ENCODE measurements at places on chromosomes 11 and 22.

GRCh38 chr11:132119573-132119972 lies 749.2 kb downstream of the NTM start:
- DNase-seq: no peak

GRCh38 chr11:14789879-14790484 lies 102.0 kb downstream of the CYP2R1 start:
- no peak for DNase-seq

- DNase-seq: no peak
These were observed 27.6 kb upstream of the HMOX1 start for GRCh38 chr22:35353318-35353717.

GRCh38 chr22:49712195-49712791 lies 115.4 kb downstream of the BRD1 start:
- no peak for DNase-seq

GRCh38 chr11:134639586-134640330 lies 227.7 kb upstream of the B3GAT1 start:
- DNase-seq: no peak

DNA sequence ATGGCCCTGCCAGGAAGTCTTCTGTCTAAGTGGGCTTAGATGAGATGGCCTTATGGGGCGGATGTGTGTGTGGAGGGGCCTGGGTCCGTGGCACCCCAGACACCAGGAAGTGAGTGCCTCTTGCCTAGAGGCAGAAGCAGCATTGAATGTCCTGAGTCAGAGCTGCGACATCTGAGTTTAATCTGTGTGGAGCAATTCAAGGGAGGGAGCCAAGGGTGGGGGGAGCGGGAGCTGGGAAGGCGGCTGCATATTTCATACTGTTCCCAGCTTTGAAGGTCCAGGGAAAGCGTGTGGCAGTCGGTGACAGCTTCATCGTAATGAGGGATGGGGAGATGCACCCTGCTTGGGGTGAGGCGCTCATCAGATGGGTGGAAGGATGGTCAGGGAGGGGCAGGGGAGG lies 73.5 kb upstream of the THY1 start:
- no peak for DNase-seq

DNA sequence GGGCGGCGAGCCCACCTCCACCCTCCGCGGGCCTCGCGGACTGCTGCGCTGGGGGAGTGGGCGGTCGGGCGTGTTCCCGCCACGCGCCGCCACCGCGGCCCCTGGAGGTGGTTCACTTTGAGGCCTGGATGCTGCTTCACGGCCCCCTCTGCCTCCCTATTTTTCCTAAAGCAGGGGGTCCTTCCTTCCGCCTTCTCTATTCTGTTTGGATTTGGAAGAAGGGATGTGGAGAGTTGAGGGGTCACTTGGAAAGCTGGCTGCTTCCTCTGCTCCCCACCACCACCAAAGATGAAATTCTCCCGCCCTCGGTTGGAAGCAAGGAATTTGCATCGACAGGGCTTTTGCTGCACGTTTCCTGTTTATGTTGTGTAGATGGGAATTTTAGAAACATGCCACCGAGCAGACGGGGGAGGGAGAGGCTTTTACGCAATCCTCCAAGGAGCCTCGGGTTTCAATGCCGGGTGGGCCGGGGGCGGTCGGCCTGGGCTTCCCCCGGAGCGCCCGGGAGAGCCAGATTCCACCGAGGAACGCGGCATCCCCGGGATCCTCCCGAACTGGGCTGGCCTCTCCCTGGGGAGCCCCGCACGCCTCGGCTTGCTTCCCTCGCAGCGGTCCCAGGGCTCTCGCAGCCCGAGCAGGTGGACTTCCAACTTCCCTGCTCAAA lies 403 bp upstream of the SBF2 start:
- DNase-seq: no peak

GRCh38 chr11:130068986-130069658 lies 572 bp upstream of the APLP2 start:
- DNase-seq: no peak

GRCh38 chr11:46497498-46497897 lies 96.3 kb downstream of the AMBRA1 start:
- no peak for DNase-seq

GRCh38 chr22:29254286-29254660 lies 13.5 kb downstream of the RHBDD3 start:
- no peak for DNase-seq

DNA sequence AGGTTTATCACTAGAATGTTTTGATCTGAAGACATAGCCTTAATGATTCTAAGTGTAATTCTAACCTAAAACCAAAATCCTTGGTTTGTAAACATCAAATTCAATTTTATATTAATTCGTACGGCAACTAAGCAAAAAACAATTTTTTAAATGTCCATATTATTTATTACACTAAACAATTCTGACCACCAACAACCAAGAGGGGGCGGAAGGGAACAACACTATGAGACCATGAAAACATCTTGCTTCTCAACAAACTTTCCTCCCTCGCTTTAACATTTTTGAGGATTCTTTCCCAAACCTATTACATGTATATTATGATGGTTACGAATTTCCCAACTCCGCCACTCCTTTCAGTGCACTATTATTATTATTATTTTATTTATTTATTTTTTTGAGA lies 6.5 kb upstream of the UCP2 start:
- DNase-seq: no peak

DNA sequence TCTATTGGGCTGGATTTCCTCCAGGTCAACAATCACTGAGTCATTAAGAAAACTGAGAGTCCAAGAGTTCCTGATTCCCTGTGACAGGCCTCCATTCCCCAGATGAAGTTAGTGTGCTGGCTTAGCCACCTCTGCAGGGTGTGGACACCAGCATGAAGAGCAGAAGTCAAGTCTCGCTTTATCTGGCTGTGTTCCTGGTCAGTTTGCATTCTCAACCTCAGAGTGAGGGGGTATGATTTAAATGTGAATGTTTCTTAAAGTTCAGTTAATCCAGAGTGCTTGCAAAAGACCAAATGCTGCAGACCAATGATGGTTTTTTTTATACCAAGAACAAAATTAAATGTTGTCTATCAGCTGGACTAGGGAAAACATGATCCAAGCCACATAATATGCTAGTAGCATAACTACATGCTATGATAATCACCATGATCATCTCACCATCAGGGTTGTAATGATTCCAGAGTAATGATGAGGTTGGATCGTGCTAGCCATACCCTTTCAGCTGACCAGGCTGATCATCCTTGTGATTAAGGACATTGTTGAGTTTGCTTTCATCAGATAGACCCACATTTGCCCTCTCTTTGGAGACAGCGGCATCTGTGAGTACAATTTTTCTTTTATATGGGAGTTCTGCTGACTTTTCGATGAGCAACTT lies 145.8 kb upstream of the ARHGAP20 start:
- no peak for DNase-seq

DNA sequence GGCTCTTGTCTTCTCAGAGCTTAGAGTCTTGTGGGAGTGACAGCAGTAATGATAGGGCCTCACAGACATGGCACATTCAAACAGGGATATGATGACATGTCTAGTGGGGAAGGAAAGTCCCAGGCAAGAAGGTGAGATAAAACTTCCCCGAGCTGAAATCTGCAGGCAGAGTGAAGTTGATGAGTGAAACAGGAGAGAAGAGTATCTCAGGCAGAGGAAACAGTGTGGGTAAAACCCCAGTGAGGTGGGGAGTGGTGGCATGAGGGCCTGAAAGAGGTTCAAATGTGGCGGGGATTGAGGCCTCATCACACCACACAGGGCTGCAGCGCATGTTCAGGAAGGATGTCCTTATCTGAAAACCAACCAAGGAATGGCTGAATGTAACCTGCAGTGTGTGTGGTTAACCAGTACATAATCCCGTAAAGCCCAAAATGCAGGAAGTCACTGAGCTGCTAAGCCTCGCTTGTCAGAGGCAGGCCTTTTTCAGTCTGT lies 153.8 kb upstream of the E2F8 start:
- DNase-seq: no peak

- no peak for DNase-seq
These were observed 592.5 kb downstream of the INSC start for GRCh38 chr11:15707194-15707593.

DNA sequence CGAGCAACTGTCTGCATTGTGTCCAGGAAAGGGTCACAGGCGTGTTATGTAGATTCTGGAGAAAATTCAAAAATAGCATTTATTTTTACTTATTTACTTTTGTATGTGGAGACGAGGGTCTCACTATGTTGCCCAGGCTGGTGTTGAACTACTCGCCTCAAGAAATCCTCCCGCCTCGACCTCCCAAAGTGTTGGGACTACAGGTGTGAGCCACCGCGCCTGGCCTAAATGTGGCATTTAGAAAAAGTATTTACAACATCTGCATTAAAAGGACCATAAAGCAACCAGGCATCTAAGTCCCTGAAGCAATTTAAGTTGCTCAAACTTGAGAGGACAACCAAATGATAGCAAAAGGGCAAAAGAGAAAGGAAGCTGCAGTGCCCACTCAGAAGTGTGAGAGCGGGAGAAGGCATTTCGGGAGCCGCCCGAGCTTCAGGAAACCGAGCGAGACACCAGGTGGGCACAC lies 595 bp downstream of the TRIM66 start:
- DNase-seq: no peak

- DNase-seq: no peak
These were observed 27.8 kb upstream of the FADD start for GRCh38 chr11:70175236-70175698.

- no peak for DNase-seq
These were observed 439.6 kb downstream of the TMEM135 start for GRCh38 chr11:87477321-87477720.

DNA sequence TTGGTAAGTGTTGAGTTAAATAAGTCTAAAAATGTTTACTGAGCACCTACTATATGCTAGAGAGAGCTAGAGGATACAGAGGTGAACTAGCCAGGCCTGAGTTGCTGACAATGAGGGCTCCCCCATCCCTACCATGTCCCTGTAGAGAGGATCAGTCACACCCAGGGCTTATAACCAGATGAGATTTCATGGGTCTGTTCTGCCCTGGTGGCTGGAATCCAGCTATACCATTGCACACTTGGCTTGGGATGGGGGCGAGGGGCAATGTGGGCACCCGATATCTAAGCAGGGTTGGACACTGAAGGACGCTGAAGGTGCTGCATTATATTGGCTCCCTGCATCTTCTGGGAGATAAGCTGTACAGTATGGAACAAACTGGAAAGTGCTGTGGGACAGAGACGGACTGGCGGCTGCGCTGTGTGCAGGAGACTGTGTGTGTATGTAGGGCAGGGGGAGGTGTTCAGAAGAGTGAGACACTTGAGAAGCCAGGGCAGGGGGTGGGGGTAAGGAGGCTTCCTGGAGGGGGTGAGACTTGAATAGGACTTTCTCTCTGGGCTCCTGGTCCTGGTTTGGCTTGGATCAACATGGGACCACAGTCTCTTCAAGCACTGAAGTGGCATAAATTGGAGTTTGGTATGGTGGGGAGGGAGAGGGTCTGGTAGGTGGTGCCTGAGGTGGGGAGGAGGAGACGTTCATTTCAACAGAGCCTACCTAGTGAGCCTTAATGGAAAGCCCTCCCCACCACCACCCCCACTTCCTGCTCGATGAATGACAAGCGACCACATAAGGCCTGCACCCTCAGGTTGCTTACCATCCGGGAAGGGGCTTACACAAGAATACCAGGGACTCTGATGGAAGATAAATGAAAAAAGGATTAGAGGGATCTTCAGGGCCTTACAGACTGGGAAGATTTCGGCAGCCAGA lies 1.8 kb downstream of the CD82 start:
- DNase-seq: no peak

DNA sequence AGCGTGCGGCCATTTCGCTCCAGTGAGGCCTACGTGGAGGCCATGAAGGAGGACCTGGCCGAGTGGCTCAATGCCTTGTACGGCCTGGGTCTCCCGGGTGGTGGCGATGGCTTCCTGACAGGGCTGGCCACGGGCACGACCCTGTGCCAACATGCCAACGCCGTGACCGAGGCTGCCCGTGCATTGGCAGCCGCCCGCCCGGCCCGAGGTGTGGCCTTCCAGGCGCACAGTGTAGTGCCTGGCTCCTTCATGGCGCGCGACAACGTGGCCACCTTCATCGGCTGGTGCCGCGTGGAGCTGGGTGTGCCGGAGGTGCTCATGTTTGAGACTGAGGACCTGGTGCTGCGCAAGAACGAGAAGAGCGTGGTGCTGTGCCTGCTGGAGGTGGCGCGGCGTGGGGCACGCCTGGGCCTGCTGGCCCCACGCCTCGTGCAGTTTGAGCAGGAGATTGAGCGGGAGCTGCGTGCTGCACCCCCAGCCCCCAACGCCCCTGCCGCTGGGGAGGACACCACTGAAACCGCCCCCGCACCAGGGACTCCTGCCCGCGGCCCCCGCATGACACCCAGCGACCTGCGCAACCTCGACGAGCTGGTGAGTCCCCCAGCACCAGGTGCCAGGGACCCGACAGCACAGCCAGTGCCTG lies 1.8 kb downstream of the GAS2L1 start:
- DNase-seq: no peak

GRCh38 chr11:72010529-72011233 lies 12.0 kb downstream of the IL18BP start:
- DNase-seq: no peak

DNA sequence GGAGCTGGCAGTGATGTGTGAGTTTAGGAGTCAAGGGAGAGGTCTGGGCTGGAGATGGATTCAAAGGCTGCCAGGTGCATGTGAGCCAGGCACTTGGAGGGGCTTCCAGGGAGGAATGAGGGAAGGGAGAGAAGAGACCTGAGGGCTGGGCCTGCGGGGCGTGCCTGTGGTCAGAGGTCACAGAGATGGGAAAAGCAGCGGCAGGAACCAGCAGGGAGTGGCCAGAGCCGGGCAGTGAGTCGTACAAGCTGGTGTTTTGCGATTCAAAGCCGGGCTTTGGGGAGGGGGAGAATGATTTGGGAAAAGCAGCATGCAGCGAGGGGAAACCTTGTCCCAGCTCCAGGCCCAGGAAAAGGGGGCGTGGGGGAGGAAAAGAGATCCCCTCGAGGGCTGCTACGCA lies 96.9 kb upstream of the RTL6 start:
- DNase-seq: no peak

DNA sequence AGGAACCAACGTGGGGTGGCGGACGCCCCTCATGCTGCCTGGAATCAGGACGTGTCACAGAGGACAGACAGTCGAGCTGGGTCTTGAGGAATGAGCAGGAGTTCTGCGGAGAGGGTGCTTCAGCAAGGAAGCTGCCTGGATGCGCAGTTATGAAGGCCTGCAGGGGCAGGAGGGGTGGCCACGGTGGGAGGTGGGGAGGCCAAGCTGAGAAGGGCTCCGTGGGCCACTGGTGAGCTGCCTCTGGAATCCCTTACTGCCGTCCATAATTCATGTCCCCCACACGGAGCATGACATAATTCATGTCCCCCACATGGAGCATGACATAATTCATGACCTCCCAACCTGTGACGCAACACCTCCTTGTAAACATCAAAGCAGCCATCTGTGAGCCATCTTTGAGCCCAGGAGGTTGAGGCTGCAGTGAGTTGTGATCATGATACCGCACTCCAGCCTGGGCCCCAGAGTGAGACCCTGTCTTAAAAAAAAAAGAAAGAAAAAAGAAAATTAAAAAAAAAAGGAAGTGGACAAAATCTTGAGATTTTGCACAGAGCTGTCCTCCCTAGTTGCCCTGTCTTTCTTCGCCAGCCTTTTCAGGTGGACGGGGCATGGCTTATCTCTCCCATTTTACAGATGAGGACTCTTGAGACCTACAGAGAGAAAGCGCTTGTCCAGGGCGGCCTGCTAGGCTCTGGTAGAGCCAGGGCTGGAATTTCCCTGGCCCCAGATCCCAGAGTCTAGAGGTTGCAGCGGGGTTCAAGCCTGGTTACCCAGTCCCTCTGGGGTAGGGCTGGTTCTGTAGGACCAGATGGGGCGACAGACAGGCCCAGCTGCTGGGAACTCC lies 24.3 kb upstream of the PICK1 start:
- DNase-seq: no peak

Measured in anterior cingulate cortex (tissue), 58 donors.